ENCODE measurements at places on chromosomes 12 and 14.

- no peak for DNase-seq
These were observed 40.4 kb downstream of the PSEN1 start for GRCh38 chr14:73176685-73177084.

GRCh38 chr12:11762723-11763326 is 113.4 kb downstream of the ETV6 start:
- no peak for DNase-seq

- DNase-seq = no peak
These were observed 19.1 kb downstream of the ETV6 start for GRCh38 chr12:11668611-11669010.

- DNase-seq = no peak
These were observed 15.0 kb upstream of the FOXG1 start for GRCh38 chr14:28751467-28752058.

- DNase-seq = no peak
These were observed 8.0 kb downstream of the RAN start for GRCh38 chr12:130879781-130880389.

DNA sequence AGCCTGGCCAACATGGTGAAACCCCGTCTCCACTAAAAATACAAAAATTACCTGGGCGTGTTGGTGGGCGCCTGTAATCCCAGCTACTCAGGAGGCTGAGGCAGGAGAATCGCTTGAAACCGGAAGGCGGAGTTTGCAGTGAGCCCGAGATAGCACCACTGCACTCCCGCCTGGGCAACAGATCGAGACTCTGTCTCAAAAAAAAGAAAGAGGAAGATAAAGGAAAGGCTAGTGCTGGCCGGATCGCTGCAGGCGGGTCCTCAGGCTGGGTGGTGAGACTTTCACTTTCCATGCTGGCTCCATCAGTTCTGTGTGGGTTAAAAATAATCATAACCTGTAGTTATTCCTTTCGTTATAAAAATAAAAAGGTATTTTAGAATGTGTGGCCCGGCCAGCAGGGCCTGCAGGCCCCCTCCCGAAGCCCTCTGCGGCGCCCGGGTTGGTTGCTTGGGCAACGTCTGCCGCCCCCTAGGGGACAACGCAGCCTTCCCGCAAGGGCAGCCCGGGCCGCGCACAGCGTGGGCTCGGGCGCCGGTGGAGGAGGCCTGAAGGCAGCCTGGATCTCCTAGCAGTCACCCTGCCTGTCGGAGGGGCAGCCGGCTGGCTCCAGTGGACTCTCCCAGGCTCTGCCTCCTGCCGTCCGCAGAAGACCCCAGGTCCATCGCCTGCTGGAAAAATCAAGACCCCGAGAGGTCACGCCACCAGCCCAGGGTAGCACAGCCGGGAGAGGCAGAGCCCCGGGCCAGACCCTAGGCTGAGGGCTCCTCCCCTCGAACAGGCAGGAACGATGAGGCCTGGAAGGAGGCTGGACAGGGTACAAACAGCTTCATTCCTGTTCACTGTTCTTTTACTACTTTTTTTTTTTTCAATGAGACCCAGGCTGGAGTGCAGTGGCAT is 5.0 kb upstream of the SLC25A47 start:
- no peak for DNase-seq

DNA sequence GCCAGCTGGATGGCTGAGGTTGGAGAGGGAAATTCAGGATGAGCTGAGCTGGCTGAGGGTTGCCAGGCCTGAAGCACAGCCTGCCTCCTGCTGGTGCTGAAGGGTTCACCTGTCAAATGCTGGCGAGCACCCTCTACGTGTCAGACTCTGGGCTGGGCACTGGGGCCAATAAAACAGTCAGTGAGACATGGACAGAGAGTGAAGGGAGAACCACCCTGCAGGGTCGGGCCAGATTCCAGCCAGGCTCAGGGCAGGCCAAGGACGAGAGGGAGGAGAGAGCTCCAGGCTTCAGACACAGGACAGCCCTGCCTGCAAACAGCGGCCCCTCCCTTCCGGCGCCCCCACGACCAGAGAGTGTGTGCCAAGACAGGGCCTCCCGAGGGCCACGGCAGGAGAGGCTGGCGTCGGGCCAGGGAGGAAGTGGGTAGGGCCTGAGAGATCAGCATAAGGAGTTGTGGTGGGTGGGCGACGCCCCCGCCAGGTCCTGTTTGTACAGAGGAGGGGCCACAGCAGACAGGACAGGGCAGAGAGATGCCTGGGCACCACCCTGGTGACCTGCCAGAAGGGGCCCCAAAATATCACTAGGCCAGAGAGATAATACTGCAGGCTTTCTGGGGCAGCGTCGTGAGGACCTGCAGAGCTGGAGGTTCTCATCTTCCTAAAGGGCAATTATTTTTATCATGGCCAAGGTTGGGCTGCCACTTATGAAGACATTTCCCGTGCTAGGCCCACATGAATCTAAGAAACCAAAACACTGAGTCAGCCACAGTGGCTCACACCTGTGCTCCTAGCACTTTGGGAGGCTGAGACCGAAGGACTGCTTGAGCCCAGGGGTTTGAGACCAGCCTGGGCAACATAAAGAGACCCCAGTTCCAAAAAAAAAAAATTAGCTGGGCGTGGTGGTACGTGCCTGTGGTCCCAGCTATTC is 73.1 kb upstream of the GPR68 start:
- no peak for DNase-seq

- no peak for DNase-seq
These were observed 392.9 kb downstream of the ZFP36L1 start for GRCh38 chr14:68399971-68400370.

DNA sequence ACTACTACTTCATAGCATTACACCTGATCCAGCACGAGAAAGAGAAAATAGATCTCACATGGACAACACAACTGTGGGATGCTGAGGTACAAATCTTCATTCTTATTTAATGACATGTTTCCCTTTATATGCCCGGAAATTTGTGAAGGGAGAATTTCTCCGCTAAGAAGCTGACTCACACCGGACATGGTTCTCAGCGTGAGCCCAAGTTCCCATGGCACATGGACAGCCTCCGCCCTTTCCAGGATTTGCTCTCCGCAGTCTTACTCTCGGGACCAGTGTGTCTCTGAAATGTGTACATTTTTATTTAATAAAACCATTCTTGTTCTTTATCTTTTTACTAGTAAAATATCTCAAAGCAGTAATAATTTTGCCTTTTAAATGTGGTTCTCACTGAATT is 1154.8 kb downstream of the TMEM121 start:
- DNase-seq = no peak

DNA sequence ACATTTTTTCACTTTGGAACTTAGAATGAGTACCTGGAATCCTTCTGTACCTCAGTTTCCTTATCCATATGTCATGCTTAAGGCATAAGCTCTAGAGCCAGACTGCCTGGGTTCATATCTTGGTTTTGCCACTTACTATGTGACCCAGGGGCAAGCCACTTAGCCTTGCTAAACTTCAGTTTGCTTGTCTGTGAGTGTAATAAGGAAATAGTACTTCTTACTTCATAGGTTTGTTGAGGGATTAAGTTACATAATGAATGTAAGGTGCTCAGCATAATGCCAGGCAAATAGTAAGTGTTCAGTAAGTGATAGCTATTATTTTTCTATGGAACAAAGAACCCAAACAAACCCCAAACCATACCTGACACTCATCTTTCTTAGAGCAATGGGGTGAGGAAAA is 225.1 kb downstream of the BCAT1 start:
- no peak for DNase-seq

DNA sequence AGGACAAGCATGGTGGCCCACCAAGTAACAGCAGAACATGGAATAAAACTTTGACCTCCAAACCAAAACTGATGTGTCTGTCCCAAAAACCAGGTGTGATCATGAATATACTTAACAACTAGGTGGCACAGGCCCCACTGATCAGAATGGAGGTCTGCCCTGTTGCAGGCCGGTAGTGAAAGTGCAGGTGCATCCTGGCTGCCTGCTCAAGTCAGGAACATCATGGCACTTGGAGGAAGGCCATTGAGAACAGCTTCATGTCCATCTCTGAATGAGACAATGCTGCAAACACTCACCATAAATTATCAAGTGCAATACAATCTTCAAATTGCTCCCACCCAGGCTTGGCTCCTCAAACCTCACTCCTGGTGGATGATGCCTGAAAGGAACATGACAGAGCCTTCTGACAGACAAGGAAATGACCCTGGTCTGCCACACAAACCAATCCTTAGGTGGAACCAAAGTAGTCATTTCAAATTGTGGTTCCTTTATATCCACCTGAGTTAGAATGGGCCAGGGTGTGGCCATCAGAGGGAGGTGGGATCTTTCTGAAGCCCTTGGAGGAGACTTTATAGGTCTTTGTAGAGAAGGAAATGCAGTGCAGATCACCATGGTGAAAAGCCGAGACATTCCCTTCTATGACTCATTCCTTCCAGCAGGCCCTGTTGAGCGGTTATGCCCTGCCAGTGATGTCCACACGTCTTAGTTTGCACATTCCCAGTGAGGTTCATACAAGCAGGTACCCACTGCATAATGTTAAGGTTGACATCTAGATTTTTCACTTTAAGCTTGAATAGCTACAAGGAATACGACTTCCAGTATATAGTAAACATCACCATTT is 36.0 kb downstream of the EGLN3 start:
- no peak for DNase-seq

- no peak for DNase-seq
These were observed 27.1 kb downstream of the ATP6V1D start for GRCh38 chr14:67332468-67332867.

DNA sequence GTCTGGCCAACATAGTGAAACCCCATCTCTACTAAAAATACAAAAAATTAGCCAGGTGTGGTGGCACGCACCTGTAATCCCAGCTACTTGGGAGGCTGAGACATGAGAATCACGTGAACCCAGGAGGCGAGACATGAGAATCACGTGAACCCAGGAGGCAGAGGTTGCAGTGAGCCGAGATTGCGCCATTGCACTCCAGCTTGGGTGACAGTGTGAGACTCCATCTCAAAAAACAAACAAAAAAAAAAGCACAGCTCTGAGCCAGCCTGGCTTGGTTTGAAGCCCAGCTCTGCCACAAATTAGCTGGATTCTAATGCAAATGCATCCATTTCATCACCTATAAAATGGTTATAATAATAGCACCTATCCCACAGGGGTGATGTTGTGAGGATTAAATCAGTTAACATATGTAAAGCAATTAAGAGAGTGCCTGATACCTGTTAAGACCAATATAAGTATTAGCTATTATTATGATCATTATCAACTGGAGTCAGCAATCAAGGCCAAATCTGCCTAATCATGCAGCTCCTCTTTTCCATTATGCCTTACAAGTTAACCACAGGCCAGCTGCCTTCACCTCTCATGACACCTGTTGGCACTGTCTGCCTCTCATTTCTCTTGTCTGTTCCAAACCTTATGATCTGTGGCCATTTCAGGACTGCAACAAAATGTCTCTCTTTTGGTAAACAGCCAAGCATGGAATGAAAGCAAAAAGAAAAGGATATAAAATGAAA is 2.1 kb downstream of the GNPTAB start:
- no peak for DNase-seq

DNA sequence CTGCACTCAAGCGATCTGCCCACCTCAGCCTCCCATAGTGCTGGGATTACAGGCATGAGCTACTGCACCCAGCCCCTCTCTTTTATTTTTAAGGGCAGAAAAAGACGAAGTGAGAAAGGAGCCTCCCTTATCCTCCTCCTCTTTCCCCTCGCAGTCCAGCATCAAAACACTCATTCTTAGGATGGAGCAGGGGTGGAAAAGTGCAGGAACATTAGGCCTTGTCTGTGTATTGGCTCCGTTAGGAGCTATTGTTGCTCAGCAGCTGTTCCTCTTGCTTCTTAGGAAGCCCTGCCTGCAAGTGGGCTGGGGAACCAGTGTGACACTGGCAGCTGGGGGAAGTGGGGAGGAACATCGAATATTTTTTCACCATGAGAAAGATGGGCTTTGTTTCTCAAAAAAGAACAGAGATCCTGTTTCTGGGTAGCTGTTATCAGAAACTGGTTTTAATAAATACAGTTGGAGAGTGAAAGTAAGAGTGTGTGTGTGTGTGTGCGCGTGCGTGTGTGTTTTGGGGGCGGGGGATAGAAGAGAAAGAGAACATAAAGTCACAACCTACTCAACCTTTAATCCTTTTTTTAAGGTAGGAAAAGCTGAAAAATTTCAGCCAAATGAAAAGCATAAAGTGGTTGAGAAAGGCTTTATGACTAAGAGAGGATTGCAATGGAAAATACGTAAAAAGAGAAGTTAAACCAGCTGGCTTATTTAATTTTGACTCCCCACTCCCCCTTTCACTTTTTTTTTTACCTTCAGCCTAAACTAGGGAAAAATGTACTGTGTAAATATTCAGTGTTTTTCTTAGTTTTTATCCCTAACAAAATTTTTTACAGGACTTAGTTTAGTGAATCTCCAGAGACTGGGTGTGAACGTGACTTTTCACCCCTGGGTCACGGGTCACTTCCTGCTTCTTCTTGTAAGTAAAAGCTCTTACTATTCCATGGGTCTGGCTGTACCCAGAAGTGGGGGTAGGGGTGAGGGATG is 197.2 kb upstream of the PLEKHG7 start:
- no peak for DNase-seq

DNA sequence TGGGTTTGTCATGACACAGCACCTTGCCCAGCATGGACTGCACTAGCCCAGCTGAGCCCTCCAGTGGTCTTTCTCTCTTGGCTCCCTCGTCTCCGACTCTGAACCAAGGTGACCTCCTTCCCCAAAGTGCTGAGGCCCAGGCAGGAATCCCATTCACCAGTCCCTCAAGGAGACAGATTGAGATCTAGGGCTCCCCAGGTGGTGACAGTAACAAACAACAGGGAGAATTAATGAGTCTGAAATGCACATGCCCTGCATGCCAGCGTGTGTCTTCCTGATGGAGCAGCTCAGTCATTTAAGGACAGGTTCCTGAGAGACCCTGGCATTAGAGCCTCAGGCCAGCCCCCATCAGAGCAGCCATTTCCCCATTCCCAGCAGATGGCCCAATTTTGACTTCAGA is 51.4 kb upstream of the OAS1 start:
- DNase-seq = no peak

DNA sequence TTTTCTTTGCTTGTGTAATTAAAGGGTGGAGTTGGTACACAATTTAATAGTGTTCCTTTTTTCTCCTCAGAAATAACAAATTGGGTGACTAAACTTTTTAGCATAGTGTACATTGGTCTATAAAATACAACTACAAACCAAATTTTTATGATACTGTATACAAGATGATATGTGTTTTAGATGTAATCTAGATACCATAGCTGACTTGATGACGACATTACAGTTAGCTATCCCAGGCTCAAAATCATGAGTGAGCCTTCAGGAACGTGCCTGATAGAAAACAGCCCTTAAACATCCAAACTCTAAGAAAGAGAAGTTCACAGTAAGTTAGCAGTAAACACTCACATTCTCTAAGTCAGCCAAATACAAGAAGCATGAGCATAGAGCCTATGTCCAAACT is 99.0 kb upstream of the SSTR1 start:
- no peak for DNase-seq

Measured in occipital lobe (tissue), 3 donors.